ENCODE measurements at places on chromosomes 1 and 21. TPM values are rescaled to one million over a fixed set of nuclear protein-coding genes. Genes with fewer than 3 reads are reported as not detected.

- no peak for DNase-seq
These were observed 65.6 kb downstream of the PCBP3 start for GRCh38 chr21:45709173-45709572.

DNA sequence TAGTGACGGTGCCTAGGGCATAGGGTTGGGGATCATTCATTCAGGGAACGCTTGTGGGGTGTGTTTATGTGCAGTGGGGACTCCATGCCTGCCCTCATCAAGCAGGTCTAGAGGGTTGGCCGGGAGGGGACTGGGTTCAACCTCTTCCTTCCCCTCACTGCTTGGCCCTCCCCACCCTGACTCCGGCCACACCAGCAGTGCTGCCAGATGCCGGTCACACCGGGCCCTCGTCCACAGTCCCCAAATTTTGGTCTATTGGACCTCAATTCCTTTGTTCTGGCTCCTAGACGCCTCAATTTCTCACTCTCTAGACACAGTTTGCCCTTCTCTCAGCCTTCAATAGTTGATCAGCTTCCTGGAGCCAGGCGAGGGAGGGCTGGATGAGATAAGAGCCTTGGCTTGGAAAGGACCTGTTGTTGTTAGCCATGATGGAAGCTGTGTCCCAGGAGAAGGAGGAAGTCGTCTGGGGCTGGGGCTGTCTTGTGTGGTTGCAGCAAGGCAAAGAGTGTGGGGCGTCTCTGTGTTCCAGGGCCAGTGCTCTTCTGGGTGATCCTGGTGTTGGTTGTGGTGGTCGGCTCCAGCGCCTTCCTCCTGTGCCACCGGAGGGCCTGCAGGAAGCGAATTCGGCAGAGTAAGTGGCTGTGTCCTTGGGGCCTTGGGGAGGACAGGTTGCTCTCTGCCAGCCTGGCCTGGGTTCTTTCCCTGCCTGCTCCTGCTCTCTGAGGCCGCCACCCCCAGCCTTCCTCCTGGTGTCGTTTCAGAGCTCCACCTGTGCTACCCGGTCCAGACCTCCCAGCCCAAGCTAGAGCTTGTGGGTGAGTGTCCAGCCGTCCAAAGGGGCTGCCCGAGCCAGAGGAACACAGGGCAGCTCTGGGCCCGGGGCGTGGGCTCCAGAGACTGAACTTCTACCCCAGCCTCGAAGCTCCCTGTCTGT lies 41.1 kb upstream of the TNFRSF1B start:
- no peak for DNase-seq

DNA sequence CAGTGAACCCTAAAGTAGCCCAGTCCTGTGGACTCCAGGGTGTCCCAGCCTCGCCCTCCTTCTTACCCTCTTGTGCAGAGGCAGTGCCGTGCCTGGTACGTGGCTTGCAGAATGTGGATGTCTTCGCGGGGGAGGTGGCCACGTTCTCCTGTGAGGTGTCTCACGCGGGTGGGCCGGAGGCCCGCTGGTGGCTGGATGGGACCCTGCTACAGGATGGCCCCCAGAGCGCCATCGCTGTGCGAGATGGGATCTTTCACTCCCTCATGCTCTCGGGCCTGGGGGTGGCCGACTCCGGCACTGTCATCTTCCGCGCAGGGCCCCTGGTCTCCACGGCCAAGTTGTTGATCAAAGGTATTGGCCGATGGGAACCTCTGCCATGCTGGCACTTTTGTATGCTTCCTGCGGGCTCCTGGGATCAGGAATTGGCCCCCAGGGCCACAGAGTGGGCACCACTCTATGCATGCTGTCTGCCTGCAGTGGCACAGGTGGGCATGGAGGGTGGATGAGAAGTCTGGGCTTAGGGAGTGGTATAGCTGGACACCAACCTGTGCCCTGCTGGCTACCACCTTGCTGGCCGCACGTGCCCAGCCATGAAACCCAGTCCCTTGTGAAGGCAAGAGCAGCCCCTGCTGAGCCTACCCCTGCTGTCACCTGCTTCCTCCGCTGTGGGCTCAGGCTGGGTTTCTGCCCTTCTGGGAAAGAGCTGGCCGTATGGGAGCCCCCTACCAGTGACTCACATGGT lies 92.9 kb downstream of the TRIM11 start:
- no peak for DNase-seq

DNA sequence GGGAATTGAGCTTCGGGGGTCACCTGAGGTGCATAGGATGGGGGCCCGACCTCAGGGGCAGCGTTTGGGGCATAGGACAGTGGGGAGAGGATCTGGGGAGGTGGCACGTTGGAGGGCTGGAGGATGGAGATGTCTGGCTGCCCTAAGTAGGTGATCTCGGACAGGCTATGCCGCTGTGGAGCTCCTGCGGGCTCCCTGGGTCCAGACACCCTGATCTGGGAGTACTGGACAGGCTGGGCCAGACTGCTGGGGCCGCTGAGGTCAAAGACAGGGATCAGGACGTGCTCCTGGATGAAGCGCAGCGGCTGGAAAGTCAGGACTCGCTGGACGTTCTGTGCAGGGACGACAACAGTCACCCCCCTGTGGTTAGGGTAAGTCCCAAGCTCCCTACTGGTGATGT lies 9.5 kb upstream of the MYOM3 start:
- no peak for DNase-seq

GRCh38 chr1:113780374-113781146 lies 21.3 kb upstream of the PHTF1 start:
- DNase-seq, result no peak

- no peak for DNase-seq
These were observed at the start of gene B3GALT5 for GRCh38 chr21:39612233-39613040. Gene B3GALT5, plus strand, starts transcription at chr21:39612940. Its CDS starts 47,620 bp downstream, at chr21:39660560.

DNA sequence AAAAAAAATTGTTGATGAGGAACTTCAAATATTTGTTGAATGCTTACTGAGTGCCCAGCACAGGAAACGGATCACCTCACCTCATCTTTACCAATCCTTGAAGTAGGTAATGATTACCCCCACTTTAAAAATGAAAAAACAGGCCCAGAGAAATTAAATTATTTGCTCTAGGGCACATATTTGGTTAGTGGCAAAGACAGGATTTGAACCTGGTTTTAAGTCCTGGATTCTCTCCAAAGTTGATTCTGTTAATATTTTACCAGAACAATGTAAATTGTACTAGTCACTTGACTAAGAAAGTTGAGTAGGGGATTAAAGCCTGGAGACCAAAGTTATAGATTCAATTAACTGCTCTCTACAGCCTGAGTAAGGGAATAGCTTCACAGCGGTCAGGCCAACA lies 97.9 kb downstream of the GIPC2 start:
- DNase-seq, result no peak

GRCh38 chr1:40620150-40620549 lies 45.3 kb downstream of the RIMS3 start:
- DNase-seq, result no peak

- no peak for DNase-seq
These were observed 808.7 kb downstream of the NCAM2 start for GRCh38 chr21:21806711-21807597.

The ASTN1 gene
- not detected for total RNA-seq

DNA sequence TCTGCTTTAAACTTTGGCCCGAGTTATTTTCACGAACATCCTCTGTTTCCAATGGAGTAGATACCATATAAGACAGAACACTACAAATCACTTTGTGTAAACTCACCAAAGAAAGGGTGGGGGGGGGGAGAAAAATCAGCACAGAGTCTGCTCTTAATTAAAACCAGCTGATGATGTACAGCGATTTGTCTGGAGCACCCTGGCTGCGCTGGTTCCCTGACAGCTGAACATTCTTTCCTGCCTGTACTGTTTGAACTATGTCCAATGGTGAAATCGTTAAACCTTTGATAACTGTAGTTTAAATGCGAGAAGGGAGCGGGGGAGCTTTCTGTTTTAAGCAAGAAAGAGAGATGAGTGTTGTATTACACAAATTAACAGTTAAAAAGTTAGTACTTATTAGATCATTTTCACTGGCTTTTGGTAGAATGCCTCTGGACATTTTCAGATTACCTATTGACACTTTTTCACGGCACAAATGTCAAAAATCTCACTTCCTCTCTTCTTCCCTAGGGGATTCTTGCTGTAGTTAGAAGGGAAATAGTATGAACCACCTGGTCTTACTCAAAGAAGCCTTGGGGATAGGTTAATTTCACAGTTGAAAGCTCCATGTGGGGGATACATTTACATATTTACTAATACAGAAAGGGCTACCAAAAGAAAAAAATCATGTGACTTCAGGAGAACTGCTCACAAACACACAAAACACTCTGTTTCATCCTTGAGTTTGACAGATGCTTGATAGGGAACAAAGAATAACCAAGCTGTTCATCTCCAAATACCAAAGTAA lies 140.2 kb upstream of the RUNX1 start:
- no peak for DNase-seq

DNA sequence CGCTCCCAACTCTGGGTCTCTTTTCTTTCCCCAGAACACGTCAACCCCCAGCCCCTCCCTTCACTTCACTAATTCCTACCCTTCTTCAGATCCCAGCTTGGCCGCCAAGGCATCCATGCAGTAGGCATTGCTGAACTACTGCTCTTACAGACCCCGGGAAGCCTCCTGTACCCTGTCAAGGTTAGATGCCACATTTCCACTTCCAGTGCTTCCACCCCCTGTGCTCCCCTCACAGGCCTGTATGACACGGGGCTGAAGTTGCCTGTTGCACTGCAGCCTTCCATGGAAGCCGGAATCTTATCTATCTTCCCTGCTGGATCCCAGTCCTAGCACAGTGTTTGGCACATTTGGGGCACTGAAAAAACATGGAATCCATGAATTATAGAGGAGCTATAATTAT lies 99.0 kb upstream of the SOD1 start:
- DNase-seq, result no peak

The CHIA gene
- total RNA-seq, result not detected

DNA sequence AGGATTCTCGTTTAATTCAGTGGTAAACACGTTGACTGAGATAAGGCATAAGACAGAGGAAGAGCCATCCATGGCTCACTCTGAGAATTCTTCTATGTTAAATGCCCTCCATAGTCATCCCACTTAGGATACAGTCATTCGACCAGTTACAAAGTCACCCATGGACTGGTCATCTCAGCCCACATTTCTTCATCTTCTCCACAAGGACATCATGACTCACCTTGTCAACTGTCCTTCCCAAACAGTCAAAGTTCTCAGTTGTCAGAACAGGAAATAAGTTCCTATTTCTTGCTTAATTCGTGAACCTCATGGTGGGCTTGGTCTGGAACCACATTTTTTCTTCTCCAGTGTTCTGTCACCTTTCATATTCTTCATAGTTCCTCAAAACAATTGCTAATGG lies 133.2 kb downstream of the TGFB2 start:
- DNase-seq, result no peak

DNA sequence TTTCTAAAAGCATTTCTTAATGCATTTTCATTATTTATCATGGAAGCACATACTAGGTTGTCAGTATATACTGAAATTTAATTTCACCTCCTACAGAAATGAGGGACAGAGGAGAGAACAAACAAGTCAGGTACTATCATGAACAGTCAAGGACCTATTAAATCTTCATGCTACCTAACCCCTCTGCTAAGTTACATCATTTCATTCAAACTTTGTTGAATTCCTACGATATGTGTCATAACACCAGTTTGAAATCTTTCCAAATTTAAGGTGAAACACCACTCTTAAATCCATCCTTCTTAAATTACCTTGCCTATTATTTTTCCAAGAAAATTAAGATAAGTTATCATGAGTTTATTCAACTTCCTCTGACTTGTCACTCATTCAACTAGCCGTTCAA lies 78.9 kb downstream of the DENND1B start:
- no peak for DNase-seq

DNA sequence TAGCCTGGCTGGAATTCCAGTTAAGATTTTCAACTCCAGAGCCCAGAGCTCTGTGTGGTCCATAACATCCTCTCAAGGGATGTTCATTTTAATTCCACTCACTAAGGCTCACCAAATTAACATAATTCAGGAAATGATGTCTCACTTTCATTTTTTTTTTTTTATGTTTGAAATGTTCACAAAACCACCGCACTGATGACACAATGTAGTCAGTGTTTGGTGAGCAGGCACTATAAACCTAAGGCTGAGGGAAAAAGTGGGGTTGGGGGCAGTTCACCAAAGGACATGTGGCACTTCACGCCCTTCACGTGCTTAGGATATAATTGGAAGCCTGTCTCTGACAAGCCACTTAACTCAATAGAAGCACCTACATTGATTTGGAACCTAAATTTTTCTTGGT lies 177.3 kb upstream of the CAMK1G start:
- DNase-seq, result no peak
